ENCODE measurements at places on chromosomes 7 and 10.

GRCh38 chr10:84267503-84268126, 22.8 kb downstream of the RGR start:
- DNase-seq: peak; percentile 61

GRCh38 chr7:29331163-29331562, 136.6 kb downstream of the CHN2 start:
- no peak for DNase-seq

GRCh38 chr7:133652547-133652946, 399.7 kb downstream of the EXOC4 start:
- DNase-seq: no peak

- DNase-seq: no peak
These were observed 51.9 kb upstream of the CHST15 start for GRCh38 chr10:124145109-124145870.

- no peak for DNase-seq
These were observed 15.3 kb upstream of the UTF1 start for GRCh38 chr10:133214468-133215410.

DNA sequence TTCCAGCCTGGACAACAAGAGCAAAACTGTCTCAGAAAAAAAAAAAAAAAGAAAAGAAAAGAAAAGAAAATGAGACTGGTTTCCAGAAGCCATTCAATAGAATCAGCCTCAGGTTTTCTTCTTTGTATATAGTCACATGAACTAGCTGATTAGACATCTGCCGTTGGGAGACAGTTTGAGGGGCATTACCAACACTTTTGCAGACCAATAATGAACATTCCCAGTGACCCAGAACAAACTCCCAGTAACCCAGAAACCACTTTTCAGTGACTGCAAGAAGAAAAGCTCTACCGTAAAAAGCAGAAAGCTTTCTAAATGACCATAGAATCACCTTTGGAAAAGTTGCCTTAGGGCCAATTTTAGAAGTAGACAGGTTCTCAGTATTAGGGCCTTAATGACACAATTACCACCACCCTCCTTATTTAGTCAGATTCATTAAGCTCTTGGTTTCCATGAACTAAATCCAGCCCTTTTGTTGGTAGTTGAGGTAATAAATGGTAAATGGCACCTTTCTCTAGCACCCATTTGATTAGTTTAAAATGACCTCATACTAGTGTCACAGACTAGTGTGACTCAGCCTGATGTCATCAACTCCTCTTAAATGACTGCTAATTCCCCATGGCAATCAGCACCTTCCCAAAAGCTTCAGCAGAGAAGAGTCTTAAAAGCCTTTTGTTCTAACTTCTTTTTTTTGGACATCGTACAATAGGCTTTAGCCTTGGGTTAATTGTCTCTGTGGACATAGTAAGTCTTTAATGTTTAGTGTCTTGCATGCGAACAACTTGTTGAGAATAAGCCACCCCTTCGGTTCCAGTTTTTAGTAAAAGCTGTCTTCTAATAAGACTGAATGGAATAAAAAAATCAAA, 33.6 kb upstream of the XRCC2 start:
- no peak for DNase-seq

GRCh38 chr7:79452032-79452494, 1.4 kb downstream of the MAGI2 start:
- DNase-seq: no peak

GRCh38 chr7:74014931-74015330, 13.0 kb upstream of the ELN start:
- no peak for DNase-seq

GRCh38 chr10:98800263-98800662, 353.5 kb upstream of the HPS1 start:
- DNase-seq: no peak

- no peak for DNase-seq
These were observed 36.3 kb downstream of the RBM20 start for GRCh38 chr10:110680273-110681020.

GRCh38 chr7:41824284-41824683, 121.4 kb upstream of the INHBA start:
- DNase-seq: no peak

DNA sequence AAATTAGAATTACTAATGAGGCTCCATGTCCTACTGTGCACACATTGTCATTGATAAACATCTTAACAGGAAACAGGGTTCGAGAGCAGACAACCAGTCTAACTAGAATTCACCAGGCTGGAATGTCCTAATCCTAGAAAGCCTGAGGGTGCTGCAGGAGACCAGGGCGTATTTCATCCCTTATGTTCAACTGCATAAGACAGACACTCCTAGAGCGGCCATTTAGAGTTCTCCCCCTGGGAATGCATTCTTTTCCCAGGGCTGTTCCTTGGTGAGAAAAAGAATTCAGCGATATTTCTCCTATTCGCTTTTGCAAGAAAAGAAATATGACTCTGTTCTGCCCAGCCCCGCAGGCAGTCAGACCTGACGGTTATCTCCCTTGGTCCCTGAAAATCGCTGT, 486.0 kb downstream of the REEP3 start:
- DNase-seq: no peak

DNA sequence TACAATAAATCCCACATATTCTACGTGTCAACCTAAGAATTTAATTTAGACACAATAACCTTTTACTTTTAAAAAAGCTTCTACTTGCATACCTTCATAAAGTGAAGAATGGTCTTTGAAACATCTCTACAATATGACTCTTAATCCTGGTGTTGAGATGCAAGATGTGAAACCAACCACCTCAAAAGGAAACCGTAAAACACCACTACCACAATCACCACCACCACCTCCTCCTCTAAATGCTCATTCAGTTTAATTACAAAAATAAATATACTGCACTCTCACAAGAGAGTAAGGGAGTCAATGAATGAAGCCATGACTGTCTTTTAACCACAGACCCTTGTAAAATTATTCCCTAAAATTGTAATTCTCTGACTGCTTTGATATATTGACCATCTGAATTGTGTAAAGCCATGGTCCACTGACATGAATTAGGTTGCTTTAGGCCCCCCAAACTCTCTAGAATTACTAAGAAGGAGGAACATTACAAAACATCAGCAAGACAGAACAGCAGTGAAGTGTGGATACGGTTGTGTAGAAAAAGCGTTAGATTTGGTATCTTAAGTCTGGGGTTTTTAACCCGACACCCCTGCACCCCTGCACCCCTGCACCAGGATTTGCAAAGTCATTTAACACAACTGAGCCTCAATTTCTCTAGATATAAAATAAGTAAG, 171.4 kb downstream of the SFMBT2 start:
- no peak for DNase-seq
